ENCODE measurements at places on chromosomes 11 and 22.
A peak's percentile ranks its signal among the peaks of the same experiment; 100 is the strongest.

- no peaks in the 10 kb centered on the region for H3K36me3 ChIP-seq
- no peak overlapping the region for H3K4me3 ChIP-seq
- no peaks in the 10 kb centered on the region for H3K27me3 ChIP-seq
- peaks cover 4% of the 10 kb centered on the region for H3K4me1 ChIP-seq
- no peak for DNase-seq
Measured at GRCh38 chr11:79119491-79120284, 321.1 kb downstream of the TENM4 start.

- no peak overlapping the region for H3K4me3 ChIP-seq
- H3K27ac ChIP-seq, result no peak overlapping the region
- peaks cover 6% of the 10 kb centered on the region for H3K4me1 ChIP-seq
- peak; percentile 79 for DNase-seq
Measured at GRCh38 chr11:116993599-116993998, 104.6 kb downstream of the SIK3 start.

DNA sequence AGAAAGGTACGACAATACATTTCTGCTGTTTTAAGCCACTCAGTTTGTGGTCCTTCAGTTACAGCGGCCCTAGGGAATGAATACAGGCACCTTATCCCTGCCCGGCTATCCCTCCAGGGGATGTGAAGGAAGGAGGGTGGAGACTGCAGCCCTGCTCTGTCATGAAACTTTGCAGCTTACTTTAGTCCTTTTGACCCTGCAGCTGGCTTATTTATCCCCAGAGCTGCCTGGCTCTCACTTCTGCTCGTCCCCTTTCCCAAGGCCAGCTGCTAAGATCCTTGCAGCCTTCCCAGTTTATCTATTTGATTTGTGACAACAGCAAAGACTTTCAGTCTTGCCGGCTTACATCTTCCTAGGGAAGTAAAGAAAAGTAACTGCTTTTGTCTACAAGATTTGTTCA, 55.2 kb downstream of the SC5D start:
- H3K27ac ChIP-seq, result no peak overlapping the region
- H3K36me3 ChIP-seq, result no peaks in the 10 kb centered on the region
- H3K4me3 ChIP-seq, result no peak overlapping the region
- H3K4me1 ChIP-seq, result peaks cover 38% of the 10 kb centered on the region
- DNase-seq, result no peak

DNA sequence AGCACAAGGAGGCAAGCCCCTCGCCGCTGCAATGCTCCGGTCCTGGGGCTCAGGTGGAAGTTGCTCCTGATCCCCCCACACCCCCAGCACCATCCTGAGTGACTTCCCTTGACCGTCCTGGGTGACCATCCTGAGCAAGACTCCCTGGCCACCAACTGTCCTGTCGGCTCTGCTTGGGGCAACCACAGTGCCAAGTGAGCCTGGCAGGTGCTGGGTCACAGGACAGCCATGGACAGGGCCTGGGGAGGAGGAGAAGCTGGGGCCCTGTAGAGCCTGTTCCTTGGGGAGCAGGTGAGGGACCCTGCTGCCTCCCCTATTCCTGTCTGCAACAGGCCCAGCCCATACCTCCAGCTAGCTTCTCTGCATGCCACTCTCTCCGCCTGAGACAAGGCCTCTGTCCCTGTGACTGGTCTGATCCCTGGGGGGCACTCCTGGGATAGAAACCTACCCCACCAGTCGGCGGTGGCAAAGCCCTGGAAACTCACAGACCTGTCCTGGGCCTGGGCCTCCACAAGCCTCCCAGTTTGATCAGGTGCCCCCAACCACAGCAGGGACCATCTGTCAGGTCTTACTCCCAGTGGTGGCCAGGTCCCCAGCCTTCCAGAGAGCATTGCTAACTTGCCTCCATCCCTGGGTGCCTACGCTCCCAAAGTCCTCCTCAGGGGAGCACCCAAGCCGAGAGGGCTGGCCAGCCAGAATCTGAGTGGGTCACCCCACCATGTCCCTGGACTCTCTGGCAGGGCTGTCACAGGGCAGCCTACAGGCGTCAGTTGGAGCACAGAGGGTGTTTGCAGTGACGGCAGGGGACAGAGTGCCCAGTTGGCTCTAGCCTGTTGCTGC, 68.7 kb upstream of the WNT7B start:
- H3K4me3 ChIP-seq, result peak overlapping the region; percentile 66
- H3K27me3 ChIP-seq, result no peaks in the 10 kb centered on the region
- H3K4me1 ChIP-seq, result peaks cover 2% of the 10 kb centered on the region
- no peaks in the 10 kb centered on the region for H3K36me3 ChIP-seq

Measured in lung (tissue), 17 donors.